ENCODE measurements at places on chromosomes 7 and 10.

DNA sequence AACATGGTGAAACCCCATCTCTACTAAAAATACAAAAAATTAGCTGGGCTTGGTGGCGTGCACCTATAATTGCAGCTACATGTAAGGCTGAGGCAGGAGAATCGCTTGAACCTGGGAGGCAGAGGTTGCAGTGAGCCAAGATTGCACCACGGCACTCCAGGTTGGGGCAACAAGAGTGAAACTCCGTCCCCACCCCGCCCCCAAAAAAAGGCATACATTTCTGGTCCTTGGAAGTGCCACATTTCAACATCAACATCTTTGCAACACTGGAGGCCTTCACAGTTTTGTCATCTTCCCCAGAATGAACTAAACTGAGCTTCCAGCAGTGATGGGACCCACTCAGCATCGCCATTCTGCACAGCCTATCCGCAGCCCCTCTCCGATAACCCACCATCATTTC is 36.6 kb downstream of the FAM53B start:
- DNase-seq, result no peak

- no peak for DNase-seq
Observed at GRCh38 chr7:104956753-104957450, 57.1 kb upstream of the KMT2E start.

DNA sequence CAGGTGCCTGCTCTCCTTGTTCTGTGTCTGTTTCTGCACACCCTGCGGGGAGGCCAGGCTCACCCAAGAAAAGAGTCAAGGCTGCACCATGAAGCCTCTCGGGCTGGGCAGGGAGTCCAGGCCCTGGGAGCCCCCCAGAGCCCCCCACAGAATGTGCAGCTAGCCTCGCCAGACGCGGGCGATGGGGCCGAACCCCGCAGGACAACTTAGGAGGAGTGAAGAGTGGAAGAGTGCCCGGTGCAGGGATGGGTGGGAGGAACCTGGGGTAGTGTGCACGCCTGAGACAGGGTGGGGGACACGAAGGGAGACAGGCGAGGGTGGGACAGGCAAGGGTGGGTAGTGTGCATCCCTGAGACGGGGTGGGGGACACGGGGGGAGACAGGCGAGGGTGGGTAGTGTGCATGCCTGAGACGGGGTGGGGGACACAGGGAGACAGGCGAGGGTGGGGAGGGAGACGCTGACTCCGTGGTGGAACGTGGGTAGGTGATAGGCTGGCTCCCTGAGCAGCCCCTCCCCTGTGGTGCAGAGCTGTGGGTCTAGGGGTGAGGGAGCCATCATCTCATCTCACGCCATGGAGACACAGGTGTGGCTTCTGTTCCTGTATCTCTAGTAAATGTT is 615.4 kb downstream of the DNAJB6 start:
- DNase-seq, result no peak

GRCh38 chr10:43687373-43687772 is 38.7 kb upstream of the ZNF32 start:
- no peak for DNase-seq

GRCh38 chr10:14296065-14296709 is 34.5 kb downstream of the FRMD4A start:
- DNase-seq, result no peak

DNA sequence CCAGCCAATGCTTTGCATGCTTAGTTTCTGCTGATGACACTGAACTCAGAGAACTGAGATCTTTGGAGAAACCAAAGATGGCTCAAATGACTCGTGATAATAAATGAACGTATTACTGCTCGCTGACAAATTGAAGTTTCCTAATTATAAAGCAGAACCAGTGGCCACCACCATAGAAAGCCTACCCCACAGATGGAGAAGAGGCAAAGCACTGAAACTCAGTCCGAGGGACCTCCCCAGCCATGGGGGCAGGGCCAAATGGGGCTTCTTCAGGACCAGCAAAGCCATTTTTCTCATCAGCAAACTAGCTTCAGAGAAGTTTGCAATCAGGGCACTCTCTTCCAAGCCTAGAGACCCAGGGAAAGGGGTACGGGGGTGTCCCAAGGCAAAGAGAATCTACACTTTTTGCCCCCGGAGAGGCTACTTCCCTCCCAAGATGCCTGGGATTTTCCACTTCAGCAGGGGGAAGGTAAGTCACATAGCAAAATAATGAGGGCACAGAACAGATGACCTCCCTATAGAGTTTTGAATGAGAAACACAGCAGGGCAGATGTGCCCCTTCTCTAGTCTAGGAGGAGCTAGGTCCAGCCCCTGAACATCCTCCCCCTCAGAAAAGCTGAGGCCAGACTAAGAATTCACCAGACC is 4.3 kb upstream of the IL6 start:
- no peak for DNase-seq

- DNase-seq, result no peak
Observed at GRCh38 chr7:2948749-2949148, 94.9 kb downstream of the CARD11 start.

All from stimulated activated CD8-positive, alpha-beta memory T cell treated with anti-CD3 and anti-CD28 coated beads, Interleukin-7, amount 100 ng/mL, for 1 hour (primary cell).